Kasumi-1 (cell line): ENCODE measurements at places on chromosomes 2 and 18.

DNA sequence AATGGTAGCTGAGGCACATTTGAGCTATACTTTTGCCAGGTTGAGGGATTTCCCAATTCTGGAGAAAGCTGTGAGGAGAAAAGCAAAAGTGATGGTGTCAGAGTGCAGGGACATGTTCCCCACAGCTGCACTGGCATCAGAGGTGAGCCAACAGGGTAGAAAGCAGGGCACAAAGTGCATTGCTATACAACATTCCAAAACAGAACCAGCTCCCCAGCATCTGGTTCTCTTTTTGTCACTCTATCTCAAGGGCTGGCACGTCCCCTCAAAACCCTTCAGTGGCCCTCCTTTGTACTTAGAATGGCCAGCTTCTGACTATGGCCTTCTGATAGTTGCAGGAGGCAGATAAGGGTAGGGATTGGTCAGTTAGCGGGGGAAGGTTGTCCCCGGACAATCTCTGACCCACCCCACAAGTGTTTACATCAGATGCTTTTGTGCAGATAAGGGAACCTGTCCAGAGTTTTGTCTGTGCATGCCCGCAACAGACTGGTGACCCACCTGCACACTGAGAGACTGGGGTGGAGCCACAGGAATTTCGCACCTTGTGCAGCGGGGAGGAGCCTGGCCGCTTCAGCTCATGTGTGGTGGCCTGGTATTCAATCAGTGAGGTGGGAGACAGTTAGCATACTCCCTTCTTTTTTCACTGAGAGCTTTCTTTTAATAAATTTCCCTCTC is 31.0 kb upstream of the TMEM17 start:
- no peak for DNase-seq

DNA sequence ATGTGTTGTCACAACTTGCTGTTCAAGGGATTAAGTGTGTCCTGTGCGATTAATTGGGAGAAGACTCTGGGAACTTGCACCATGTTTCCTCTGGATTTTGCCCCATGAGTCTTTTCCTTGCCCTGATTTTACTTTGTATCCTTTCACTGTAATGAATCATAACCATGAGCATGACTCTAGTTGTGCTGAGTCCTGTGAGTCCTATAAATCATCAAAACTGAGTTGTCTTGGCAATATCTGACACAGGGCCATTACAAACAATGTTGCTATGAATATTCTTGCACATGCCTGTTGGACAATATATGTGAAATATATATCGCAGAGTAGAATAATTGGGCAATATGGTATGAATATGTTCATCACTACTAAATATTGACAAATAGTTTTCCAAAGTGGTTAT is 56.5 kb upstream of the COL5A2 start:
- no peak for DNase-seq

- no peak for DNase-seq
Observed at GRCh38 chr18:27198036-27198435, 12.9 kb upstream of the CHST9 start.

DNA sequence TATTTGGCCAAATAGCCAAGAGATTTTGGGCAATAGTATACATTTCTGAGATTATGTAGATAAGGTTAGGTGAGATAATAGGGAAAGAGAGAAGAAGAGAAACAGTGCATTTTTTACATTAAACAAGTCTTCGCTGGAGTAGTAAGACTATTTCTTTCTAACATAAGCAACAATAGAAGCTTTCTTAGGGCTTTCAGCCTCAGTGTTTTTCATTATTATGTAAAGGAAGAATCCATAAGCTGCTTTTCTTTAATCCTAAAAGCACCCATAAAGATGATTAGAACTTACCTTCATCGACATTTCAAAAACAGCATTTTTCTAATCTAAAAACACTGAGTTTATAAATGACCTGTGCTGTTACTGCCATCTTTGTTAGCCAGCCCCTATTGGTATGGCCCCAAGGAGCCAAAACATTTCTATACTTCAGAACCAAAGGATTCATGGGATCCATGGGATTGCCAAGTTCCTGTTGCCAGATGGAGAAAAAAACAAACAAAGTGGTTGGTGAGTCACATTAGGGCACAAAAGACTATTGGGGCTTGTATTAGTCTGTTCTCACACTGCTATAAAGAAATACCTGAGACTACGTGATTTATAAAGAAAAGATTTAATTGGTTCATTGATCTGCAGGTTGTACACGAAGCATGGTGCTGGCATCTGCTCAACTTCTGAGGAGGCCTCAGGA is 88.2 kb downstream of the SCG2 start:
- no peak for DNase-seq

- no peak for DNase-seq
Observed at GRCh38 chr2:40690525-40690924, 238.6 kb upstream of the SLC8A1 start.

- DNase-seq, result no peak
Observed at GRCh38 chr2:109188898-109189297, 59.9 kb downstream of the SH3RF3 start.

- no peak for DNase-seq
Observed at GRCh38 chr18:39172695-39173421, 1607.3 kb upstream of the CELF4 start.
